ENCODE measurements at places on chromosomes 3 and 15.
A peak's percentile ranks its signal among the peaks of the same experiment; 100 is the strongest.

DNA sequence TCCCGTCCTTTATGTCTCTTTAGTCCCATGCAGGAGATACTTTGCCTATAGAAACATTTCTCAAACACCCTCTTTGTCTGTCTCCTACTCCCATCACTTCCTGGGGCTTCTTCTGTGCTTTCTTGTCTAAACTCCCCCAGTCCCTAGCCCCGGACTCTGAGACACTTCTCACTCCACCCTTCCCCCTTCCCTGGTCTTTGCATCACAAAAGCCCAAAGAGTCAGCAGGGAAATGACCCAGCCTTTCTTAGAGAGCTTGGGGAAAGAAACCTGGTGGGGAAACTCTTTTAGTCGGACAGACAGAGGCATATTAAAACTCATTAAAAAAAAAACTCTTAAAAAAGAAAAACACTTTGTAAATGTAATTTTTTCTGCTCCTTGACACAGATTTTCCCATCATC lies 211.2 kb downstream of the TJP1 start:
- DNase-seq, result no peak

DNA sequence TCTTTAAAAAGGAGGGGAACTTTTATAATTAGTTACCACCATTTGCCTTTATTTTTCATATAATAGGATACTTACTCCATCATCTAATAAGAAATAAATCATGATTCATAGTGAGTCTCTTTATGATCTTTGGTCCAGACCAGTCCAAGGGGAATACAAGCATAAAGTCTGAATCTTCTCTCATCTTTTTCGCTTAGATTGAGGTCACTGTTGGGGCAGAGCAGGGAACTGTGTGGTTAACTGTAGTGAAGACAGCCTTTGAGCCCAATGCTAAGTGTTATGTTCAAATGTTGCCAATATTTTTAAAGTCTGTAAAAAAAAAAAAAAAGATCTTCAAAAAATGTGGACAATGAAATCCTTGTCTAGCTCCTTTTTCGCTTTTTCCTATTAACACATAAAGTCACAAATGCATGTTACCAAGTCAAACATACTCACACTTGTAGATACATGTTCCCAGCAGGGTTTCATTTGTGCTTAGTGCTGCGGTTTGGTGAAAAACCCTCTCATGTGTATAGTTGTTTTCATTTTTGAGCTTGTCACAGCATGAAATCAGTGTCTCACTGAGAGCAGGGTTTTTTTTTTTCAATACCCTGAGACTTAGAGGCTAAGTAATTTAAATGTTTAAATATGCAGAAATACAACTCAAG lies 72.1 kb downstream of the EPHA3 start:
- peak; percentile 94 for DNase-seq

- DNase-seq, result no peak
Measured at GRCh38 chr3:17062736-17063135, 178.0 kb downstream of the PLCL2 start.

- DNase-seq, result no peak
Measured at GRCh38 chr3:39390181-39390580, 7.0 kb downstream of the SLC25A38 start.

DNA sequence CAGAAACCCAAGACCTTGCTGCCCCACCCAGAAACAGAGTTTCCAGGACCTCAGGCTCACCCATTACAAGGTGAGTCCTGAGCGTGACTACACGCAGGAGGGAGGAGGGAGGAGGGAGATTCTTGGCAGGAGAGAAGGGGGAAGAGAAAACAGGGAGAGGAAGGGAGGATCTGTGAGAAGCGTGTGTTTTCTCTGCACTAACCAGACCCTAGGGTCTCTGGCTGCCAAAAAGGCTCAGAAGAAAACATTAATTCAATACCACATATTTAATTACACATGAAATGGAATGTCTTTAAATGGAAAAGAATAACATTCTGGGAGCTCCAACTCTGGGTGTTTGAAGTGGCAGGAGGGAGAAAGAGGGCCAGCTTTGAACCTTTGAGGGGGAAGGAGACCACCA lies 309.0 kb downstream of the NTRK3 start:
- no peak for DNase-seq

DNA sequence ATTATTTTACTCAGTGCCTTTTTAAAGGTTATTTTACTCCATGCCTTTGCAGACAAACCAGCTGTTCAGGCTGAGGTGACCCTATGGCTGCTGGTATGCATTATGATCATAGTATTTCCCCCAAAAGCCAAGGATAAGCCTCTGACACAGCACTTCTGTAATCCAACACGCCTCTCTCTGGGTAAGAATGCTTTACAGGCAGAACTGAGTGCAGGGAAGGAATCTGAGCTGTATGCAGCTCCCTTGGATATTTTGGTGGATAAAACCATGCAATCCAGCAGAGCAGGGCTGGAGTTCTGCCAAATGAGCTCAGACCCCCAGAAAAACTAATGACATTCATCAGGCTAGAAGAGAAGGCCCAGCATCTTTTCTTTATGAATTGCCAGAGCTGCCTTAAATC lies 11.7 kb upstream of the MAP1A start:
- DNase-seq, result no peak

DNA sequence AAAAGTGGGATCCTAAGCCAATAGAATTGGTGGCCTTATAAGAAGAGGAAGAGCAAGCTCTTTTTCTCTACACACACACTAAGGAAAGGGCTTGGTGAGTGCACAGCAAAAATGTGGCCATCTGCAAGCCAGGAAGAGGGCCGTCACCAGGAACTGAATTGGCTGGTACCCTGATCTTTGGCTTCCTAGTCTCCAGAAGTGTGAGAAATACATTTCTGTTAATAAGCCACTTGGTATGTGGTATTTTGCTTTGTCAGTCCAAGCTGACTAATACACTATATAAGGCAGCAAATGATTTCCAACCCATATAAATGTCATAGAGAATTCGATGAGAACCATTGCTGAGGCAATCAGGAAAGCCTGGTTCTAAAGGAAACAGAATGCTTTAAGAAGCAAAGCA lies 816.3 kb upstream of the SEMA6D start:
- peak; percentile 3 for DNase-seq

DNA sequence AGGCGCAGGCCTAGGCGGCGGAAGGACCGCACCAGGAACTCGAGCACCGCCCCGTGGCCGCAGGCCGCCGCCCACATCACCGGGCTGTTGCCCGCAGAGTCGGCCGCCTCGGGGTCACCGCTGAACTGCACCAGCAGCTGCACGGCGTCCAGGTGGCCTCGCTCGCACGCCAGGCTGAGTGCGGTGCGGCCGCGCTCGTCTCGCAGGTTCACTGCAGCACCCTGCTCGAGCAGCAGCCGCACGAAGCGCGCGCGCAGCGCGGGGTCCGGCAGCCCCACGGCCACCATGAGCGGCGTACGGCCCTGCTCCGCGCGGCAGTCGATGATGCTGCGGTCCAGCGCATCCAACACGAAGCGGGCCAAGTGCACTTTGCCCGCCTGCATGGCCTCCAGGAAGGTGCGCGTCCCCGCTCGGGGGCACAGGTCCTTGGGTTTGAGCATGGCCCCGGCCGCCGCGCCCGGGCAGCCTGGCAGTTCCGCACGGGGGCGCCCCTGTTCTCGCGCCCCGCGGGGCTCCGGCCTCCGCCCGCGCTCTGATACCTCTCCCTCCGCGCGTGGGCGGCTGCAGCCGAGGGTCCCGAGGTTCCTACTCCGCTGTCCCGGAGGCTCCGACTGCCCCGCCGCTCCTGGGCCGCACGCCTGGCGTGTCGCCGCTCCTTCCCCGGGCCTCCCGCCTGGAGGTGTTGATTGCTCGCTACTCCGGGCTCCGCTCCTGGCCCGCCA lies 556 bp downstream of the ANKRD63 start:
- DNase-seq, result peak; percentile 43

DNA sequence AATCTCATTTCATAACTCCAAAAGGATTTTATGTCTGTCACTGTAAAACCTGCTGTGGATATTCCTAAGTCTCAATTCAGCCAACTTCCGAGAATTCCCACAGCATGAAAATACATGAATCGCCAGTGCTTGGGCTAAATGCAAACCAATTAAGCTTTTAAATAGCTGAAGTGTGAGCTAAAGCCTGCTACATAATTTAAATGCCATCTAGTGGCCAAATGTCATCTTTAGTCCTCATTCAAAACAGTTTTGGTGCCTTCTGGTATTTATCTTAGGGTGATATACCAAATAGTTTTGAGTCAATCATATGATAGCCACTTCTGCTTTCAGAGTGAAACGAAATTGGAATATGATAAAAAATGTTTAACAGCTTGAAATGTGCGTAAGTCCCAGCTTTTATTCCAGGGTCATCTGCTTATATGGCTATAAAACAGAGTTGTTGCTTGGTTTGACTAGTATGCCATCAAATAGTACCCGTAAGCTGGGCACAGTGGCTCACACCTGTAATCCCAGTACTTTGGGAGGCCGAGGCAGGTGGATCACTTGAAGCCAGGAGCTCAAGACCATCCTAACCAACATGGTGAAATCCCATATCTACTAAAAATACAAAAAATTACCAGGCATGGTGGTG lies 41.8 kb upstream of the CCNL1 start:
- peak; percentile 57 for DNase-seq

DNA sequence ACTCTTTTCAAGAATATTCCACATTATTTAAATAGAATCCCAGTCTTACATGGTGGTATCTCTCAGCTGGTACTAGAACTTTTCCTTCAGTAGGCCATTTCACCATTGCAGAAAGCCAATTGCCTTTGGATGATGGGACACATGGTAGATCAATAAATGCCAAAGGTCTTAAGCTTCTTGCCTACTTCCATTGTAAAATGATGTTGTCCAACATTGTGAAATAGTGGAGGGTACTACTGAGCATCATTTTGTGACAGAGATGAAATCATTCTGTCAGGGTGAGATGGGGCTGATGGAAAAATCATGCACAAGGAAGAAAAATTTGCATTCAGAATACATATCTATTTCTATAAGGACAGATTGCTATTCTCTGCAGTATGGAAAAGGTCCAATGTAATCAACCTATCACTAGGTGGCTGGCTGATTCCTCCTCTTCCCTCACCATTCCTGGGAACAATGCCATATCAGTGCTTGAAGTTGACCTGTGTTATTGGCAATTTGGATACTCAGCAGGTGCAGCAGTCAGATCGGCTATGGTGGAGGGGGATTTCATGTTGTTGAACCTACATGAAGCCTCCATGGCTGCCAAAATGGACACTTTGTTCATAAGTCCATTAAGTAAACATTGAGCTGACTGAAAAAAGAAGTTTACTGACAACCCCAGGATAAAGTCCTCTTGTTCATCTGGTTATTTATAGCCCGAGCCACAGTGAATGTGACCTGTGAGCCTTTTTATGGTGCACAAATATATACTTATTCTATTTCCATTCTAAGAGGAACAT lies 596.9 kb upstream of the ARPP21 start:
- no peak for DNase-seq

GRCh38 chr3:86774082-86774691 lies 216.8 kb downstream of the VGLL3 start:
- peak; percentile 57 for DNase-seq

DNA sequence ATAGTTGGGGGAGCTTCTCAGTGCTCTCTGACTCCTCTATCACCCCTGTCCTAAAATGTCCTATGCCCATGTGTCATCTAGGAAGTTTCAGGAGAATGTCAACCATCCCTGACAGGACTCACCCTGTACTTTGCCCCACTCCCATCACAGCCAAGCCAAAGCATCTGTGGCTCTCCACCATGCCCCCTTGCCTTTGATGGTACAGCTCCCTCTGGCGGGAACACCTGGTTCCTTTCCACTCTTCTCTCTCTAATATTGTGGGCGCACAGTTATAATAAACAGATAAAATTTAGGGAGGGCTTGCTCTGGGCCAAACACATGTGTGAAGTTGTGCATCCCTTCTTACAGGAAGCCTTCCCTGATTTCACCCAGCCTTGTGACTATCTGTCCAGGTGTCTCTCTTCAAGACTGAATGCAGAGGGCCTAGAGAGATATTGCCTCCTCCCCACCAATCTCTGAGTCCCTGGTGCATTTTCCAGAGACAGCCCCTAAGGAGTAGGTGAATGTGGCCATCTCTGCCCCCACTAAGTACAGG lies 62.8 kb downstream of the ISG20 start:
- DNase-seq, result peak; percentile 23

GRCh38 chr15:46059921-46060594 lies 425.2 kb downstream of the SQOR start:
- DNase-seq, result no peak

GRCh38 chr3:29565236-29565635 lies 284.4 kb downstream of the RBMS3 start:
- no peak for DNase-seq

DNA sequence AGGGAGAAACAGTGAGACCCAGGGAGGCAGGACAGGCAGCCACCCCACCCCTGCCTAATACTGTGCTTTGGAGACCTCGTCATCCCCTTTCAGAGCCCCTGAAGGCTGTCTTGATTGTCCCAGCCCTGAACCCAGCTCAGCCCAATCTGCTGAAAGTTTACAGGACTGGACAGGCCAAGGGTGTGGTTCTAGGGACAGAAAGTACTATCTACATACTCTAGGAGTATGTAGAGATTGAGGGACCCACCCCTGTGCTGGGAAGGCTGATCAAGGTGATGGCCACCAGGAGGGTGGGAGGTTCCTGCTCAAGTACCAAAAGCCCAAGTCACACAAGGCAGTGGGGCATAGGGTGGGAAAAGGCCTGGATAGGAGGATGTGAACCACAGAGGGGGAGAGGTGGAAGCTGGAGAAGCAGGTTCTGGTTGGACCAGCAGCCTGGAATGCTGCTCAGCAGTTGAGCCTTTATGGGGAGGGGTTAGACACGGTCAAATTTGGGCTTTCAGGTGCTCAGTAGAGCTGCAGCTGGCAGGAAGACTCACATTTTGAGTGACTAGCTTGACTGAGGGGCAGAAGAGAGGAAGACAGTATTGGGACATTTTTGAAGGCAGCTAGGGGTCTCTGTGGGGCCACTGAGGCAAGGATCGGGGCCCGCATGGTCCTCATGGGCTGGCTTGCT lies 6.7 kb downstream of the NBEAL2 start:
- peak; percentile 34 for DNase-seq

DNA sequence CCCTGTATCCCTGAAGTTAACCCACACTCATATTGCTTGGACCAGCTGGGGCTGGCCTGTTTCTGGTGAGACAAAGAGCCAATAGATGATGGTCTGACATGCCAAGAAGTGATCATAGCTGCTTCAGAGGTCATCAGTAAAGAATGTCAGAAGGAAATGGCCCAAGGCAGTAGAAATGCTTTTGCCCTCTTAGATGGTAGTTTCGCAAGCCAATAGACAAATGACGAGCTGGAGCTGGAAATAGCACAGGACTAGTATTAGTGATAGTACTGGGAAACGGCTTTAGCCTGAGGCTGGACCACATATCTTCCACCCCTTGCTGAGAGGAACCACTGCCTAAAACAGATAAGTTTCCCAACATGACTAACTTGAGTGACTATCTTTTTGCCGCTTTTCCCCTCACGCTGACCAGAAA lies 176.1 kb upstream of the THBS1 start:
- DNase-seq, result peak; percentile 98

Measured in epithelial cell of esophagus (primary cell).